ENCODE measurements at places on chromosomes 2 and 18.

DNA sequence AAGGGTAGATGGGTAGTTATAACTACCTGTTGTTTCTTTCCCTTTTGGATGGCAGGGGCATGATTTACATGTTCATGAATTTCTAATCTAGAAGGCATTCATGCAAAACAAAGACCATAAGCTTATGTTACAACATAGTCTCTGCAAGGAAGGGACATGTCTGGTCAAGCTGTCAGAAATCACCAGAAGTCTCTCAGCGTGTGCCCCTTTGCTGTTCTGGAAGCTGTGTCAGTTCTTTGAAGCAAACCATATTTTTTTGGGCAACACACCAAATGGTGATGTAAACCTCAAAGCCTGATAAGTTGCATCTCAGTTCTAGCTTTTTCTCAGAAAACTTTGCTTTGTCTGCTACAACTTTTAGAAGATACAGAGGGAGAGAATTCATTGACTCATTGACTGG is 173.5 kb upstream of the CTAGE1 start:
- no peak for DNase-seq

DNA sequence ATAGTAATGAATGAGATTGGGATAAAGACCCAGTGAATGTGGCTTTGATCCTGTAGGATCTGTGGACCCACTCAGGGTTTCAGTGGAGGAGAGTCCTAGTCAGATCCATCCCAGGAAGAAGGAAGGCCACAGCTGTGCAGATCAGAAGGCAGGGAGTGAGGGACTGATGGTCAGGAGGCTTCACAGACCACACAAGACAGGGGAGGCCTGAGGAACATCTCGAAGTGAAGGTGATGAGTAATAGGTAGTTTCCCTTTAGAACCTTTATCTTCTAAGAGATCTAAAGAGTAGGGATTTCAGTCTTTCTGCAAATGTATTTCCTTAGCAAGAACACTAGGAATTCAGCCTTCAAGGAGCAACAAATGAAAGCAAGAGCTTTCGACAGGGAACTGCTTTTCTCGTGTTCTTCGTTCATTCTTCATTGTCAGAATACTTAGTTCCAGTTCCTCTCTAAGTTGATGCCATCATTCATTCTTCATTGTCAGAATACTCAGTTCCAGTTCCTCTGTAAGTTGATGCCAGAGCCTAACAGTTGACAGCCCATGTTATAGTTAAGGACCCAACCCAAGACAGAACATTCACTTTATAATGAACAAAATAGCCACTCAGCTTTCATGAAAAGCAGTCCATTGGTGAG is 150.2 kb upstream of the EPAS1 start:
- no peak for DNase-seq

GRCh38 chr2:217555081-217555876 is 447.5 kb downstream of the TNS1 start:
- peak; percentile 3 for DNase-seq

DNA sequence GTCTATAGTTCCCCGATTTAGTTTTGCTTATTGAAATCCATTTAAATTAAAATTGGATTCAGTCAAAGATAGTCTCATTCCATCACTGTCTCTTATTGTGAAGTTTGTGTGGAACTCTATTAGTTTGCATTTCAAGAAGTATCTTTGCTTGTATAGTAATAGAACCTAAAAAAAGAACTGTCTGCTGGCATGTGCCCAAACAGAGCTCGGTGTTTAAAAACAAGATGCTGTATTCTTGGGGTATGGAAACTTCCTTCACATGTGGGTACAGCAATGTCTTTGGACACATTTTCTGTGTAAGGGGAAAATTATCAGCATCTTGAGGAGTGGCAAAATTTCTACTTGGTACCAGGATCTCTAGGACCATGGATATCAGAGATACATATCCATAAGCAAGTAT is 292.6 kb downstream of the PLCL1 start:
- no peak for DNase-seq

DNA sequence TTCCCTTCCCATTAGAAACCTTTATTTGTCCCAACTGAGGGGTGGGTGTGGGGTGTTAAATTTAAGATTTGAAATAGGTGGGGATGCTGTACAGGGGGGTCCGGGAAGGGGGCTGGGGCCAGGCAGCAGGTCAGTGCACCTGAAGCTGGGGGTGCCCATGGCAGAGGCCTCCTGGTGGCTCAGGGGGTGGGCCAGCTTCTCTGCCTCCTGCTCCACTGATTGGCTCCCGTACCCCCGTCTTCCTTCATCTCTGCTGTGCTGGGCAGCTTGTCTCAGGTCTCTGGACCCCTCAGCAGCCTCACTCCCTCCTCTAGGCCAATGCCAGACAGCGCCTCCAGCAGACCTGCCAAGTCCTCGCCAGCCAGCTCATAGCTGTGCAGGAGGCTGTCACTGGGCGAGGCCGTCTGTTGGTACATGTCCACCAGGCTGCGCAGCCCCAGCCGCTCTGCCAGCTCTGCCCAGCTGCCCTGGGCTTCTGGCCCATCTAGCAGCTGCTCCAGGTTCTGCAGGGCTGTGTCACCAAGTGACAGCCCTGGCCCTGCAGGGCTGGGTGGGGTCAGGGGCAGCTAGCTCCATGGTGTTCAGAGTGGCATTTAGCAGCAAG is 2.0 kb upstream of the ANKRD62 start:
- DNase-seq: no peak

- no peak for DNase-seq
Observed at GRCh38 chr2:109377976-109378375, 235.8 kb downstream of the SEPTIN10 start.

DNA sequence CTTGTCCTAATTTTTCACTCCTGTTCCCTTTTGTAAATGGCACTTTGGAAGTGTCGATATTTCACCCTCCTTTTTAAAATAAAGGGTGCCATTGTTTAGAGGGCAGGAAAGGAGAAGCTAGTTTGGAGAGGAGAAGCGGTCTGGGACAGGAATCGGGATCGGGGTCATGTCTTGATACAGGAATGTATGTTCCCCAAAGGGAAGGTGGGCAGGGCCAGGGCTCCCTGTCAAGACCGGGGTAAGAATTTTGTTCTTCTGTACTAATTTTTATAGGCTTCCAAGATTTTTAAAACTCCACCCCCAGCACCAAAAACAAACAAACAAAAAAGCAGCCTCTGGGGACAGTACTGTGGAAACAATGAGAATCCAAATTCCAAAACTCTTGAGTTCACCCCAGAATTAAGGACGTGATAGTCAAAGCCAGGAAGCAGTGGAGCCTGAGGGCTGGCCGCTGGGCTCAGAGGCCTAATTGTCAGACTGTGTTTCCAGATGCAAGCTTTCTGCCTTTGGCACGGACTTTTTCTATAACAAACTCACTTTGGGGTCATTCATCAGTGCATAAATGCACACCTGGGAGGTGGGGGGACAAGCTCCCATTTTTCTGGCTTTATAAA is 250.4 kb upstream of the SIX2 start:
- no peak for DNase-seq

- DNase-seq: peak; percentile 21
Observed at GRCh38 chr2:38146275-38146906, 70.4 kb upstream of the CYP1B1 start.

GRCh38 chr18:31508781-31509180 is 10.8 kb downstream of the DSG2 start:
- DNase-seq: no peak

GRCh38 chr2:16665748-16666448 is at the start of gene CYRIA:
TSS of gene CYRIA (minus strand) at chr2:16665834. CDS start at chr2:16588119, 77,715 bp downstream.
- peak; percentile 60 for DNase-seq

DNA sequence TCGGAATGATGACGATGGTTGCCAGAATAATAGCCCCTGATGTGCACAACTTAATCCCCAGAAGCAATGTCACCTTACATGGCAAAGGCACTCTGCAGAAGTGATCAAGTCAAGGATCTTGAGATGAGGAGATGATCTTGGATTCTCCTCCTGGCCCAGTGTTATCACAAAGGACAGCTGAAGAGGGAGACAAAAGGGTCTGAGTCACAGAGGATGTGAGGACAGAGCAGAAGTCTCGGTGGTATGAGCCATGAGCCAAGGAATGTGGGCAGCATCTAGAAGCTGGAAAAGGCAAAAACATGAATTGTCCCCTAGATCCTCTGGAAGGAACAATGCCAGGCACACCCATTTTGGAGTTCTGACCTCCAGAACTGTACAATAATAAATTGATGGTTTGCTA is 358.5 kb downstream of the MYCN start:
- DNase-seq: no peak

DNA sequence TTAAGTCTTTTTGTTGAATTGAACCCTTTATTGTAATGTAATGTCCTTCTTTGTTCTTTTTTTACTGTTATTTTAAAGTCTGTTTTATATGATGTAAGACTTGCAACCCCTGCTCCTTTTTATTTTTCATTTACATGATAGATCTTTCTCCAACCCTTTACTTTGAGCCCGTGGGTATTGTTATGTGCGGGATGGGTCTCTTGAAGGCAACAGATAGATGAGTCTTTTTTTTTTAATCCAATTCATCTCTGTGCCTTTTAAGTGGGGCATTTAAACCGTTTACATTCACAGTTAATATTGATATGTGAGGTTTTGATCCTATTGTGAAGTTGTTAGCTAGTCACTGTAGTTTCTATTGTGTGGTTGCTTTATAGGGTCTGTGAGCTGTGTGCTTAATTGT is 120.6 kb downstream of the NCOA1 start:
- DNase-seq: no peak

DNA sequence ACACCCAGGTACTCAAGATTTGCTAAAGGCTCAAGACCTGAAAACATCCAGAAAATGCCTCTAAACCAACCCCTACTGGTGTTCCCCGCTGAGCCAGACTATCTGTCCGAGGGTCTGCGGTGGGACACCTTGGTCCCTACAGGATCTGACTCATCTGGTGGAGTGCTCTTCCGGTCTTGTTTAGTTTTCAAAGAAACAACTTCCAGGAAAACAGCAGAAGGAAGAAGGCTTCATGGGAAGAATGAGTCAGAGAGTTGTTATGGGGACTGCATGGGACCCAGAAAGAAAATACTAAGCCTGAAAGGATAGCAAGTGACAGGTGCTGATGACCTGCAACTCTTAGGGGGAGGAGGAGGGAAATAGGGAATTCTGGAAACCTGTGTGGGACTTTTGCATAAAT is 41.3 kb downstream of the ZFP36L2 start:
- DNase-seq: no peak

DNA sequence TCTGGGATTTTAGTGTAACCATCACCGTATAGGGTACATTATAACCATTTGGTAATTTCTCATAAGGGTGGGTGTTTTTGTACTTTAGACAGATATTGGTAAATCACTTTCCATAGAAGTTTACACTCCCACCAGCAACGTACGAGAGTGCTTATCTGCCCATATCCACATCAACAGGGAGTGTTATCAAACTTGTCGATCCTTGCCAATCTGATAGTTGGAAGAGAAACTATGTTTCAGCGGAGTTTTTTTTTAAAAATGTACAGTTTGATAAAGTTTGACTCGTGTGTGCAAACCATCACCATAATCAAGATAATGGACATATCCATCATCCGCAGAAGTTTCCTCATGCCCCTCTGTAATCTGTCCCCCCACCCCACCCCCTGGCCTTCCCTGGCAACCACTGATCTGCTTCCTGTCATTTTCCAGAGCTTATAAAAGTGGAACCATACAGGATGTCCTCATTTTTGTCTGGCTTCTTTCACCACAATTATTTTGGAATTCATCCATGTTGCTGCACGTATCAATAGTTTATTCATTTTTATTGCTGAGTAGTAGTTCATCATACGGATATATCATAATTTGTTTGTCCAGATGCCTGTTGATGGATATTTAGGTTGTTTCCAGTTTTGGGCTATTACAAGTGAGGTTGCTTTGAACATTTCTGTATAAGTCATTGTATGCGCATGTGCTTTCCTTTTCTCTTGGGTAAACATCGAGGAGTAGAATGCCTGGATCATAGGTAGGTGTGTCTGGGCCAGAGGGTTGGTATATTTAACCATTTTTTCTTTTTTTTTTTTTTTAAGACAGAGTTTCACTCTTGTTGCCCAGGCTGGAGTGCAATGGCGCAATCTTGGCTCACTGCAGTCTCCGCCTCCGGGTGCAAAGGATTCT is 18.6 kb downstream of the GLI2 start:
- no peak for DNase-seq

- DNase-seq: no peak
Observed at GRCh38 chr2:19878268-19879046, 23.3 kb downstream of the TTC32 start.

- DNase-seq: no peak
Observed at GRCh38 chr18:9671214-9671613, 36.9 kb upstream of the RAB31 start.

GRCh38 chr18:45255197-45255890 is 359.9 kb upstream of the SLC14A2 start:
- DNase-seq: no peak

DNA sequence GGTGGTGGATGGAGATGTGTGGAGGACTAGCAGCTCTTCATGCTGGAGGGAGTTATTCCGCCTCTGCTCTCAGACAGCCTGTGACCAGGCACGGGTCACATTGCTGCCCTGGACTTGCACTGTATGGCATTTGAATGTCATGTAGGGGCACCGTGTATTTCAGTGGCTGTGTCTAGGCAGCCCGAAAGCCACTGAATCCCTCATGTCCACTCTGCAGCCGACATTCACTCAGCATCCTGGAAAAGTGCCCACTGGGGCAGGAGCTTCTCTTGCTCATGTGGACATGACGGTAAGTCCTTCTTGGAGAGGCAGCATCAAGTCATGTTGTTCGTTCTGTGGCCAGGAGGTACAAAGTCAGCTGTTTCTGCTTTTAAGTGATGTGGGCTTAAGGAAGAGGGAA is 127.9 kb downstream of the SH3RF3 start:
- no peak for DNase-seq

- DNase-seq: no peak
Observed at GRCh38 chr2:104856086-104856972, 2.4 kb downstream of the POU3F3 start.

DNA sequence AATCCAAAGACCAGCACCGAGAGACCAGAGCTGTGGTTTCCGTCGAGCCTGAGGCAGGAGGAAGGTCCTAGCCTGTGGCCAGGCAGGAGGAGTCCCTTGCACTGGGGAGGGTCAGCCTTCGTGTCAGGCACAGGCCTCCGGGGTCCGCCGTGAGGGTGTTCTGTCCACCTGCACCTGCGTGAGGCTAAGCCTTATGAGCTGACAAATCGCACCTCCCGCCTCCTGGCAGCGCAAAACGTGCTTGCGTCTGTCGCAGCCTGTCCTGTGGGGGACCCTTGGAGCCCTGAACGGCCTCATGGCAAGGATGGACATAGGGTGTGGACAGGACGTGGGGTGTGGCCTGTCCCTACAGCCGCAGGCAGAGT is 73.3 kb downstream of the KCNG2 start:
- no peak for DNase-seq

- no peak for DNase-seq
Observed at GRCh38 chr2:13106302-13106701, 389.6 kb downstream of the TRIB2 start.

- DNase-seq: no peak
Observed at GRCh38 chr2:8159211-8159965, 522.5 kb upstream of the ID2 start.

GRCh38 chr18:42326752-42327151 is 371.7 kb downstream of the PIK3C3 start:
- DNase-seq: no peak

DNA sequence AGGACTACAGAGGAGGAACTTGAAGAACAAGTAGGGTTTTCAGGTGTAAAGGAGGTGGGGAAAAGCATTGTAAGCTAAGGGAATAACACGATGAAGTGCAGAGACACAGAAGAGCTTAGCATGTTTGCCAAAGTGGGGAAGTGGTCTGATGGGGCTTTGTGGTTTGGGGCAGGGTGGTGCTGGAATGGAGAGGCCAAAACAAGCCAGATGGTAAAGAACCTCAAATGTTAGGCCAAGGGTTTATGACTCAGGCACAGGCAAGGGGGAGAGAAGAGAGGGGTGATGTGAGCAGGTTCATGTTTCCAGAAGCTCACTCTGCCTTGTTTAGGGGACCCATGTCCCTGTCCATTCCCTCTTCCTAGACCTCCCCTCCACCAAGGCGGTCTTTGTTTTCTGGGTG is 104.5 kb upstream of the YWHAQ start:
- no peak for DNase-seq
